ENCODE measurements at places on chromosomes 3 and 15. TPM values are rescaled to one million over a fixed set of nuclear protein-coding genes. Genes with fewer than 3 reads are reported as not detected.

Gene PAQR9
- not detected for total RNA-seq

GRCh38 chr3:173045770-173046382, 95.2 kb downstream of the SPATA16 start:
- no peak for DNase-seq

Gene CLSTN2
- total RNA-seq = not detected

GRCh38 chr3:160564258-160564911, 986 bp downstream of the KPNA4 start:
- DNase-seq = peak; percentile 30

GRCh38 chr3:36097209-36097608, 283.1 kb upstream of the STAC start:
- DNase-seq = no peak

DNA sequence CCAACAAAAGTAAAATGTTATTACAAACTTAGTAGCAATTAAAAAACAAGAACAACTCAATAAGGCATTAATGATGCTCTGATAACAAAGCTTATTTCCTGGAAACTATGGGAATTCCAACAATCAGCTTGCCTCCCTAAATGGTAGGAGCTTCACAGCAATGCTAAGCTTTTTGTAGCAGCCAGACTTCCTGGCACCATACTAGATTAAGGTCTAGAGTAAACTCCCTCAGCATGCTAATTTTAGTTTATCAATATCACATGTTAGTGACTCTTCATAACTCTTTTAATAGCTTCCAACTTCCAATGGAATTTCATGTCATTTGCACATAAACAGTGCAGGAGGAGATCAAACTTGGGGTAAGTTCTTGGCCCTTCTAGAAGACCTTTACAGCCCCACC, 782.0 kb downstream of the MCTP2 start:
- DNase-seq = no peak

DNA sequence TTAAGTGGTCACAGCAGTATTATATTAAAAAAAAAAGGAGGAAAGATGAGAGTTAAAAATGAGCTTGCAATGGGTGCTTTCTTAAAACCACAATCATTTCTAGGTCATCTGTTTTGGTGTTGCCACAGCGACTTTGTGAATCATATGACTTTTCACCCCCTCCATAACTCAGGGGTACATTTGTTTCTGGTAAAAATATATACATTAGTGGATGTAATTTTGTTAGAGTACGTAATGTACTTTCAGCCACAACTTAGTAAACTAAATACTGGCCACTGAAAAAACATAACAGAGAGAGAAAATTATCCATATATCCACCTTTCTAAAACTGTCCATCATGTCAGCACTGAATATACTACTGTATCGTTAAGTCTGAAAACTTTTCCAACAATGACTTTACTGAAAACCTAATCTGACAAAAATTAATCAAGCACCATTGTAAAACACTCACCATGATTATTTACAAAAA, 3.4 kb downstream of the ANKRD28 start:
- DNase-seq = no peak

- DNase-seq = no peak
These were observed 86.9 kb upstream of the C15orf39 start for GRCh38 chr15:75114796-75115195.

DNA sequence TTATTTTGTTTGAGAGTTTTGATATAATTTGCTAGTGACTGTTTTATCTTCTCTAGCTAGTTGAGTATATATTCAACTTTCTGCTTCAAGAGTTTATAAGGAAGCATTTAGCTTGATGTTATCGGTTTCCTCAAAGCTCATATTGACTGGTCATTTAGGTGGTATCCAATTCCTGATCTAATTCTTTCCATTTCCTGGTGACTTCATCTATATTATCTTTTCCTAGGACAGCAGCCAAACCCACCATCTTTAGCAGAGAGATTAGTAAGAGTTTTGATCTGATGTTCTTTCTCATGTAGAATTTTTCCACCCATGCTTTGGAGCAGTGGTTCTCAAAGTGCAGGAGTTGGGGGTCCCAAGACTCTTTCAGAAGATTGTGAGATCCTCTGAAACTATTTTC, 148.6 kb upstream of the STT3B start:
- DNase-seq = no peak

DNA sequence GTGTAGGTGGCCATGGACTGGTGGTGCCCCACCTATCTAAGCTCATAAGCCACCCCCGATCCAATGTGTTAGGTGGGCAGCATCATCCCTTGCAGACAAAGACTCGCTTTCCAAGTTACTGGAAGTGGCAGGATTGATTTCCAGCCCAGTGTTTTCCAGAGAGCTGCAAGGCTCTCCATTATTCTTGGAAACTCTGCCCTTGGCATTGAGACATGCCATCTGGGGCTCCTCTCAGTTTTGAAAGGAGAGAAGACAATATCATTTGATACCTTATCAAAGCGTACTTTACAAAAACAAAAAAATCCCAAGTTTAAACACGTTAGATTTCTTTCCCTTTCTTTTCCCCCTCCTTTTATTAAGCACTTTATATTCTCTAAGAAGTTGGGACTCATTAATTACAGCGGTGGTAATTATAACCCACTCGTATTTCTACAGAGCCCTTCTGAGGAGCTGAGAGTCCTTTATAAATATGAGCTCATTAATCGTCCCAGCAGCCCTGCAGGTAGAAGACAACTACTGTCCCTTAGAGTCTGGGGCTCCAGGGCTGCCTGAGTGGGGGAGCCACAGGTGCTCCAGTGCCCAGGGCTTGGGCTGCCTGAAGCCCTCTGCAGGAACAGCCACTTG, 226.1 kb downstream of the TLE3 start:
- no peak for DNase-seq

GRCh38 chr3:42526616-42527367, 24.3 kb downstream of the VIPR1 start:
- DNase-seq = no peak

DNA sequence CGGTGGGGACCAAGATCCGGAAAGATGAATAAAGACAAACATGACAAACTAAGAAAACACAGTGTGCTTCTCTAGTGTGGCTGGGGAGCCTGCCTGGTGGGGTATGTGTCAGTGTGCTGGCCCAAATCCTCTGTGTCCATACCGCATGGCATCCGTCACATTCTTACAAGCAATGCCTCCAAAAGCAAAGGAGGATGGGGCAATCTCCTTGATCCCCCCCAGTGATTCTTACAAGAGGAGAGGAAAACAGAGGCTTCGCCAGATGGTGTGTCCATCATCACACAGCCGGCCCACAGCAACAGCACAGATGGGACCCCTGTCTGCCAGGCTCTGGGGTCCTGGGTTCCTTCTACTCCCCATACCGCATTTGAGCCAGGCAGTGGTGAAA, 558 bp upstream of the IL17RC start:
- DNase-seq = no peak

- no peak for DNase-seq
These were observed 3.9 kb downstream of the ABHD6 start for GRCh38 chr3:58241306-58242044.

DNA sequence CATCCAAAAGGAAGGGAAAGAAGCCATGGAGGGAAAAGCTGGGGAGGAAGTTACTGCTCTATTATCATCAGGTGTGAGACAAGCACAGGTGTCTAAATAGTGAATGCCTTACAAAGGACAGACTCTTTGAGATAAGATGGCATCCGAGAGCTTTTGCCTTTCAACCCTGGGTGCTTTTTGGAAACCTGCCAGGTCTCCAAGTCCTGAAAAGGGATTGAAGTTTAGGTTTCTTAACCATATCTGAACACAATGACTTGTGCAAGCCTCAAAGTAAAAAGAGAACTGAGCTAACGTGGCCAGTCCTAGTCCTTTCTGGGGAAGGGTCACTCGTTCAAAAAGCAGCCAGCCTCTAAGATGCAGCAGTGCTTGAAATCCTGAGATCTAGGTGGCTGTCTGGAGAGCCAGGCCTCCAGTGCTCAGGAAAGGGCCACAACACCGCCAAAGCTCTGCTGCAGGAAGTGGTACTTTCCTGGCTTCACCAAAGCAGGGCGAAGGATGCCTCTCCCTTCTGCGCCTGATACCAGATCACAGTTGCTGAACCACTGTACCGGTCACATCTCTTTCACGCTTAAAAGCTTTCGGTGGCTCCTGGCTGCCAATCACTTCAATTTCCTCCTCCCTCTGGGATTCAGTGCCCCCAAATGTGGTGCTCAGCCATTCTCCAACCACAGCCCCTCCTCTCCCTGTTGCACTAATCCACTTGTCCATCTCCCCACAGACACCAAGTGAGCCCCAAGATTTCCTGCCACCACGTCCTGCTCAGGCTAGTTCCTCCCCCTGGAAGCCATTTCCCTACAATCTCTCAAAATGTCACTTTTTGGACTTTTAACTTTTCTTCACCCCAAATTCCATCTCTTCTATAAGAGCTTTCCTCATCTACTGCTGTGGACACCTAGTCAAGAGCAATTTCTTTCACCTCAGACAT, 104.1 kb upstream of the LPP start:
- peak; percentile 74 for DNase-seq

GRCh38 chr3:189270248-189270832, 98.6 kb downstream of the TPRG1 start:
- DNase-seq = peak; percentile 61

GRCh38 chr3:158768361-158768787, 33.5 kb upstream of the MFSD1 start:
- DNase-seq = no peak

Gene COLQ
- 0.42 TPM for total RNA-seq

- DNase-seq = no peak
These were observed 37.0 kb downstream of the NPTN start for GRCh38 chr15:73596174-73596573.

Gene OR5H6
- total RNA-seq = not detected

DNA sequence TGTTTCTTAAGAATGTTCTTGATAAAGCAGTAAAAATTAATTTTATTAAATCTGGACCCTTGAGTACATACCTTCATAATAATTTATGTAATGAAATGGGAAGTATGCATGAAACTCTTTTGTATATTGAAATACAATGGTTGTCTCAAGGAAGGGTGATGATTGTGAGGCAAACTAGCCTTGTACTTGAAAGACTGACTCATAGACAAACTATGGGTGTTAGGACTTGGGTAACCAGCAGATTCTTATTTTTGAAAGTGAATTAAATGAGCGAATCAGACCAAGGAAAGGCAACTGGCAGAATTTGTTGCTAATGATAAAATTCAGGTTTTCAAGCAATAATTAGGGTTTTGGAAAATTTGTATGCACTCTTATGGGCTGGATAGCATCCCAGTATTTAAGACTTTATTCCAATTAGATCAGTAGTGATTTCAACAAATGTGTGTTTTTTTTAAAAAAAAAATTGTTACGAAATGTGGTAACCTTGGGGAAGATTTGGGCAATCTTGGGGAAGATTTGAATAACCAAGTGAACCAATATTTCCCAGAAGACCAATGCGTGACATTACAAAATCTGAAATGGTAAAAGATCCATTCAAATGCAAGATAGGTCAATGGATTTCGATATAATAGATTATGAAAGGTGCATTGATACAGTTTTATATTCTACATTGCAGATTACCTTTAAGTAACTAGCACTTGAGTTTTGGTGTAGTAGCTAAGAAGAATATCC, 42.0 kb downstream of the ATP2C1 start:
- DNase-seq = no peak

GRCh38 chr3:55826731-55827496, 339.8 kb upstream of the WNT5A start:
- DNase-seq = no peak

GRCh38 chr15:65132878-65133547, 595 bp downstream of the PDCD7 start:
- peak; percentile 68 for DNase-seq

DNA sequence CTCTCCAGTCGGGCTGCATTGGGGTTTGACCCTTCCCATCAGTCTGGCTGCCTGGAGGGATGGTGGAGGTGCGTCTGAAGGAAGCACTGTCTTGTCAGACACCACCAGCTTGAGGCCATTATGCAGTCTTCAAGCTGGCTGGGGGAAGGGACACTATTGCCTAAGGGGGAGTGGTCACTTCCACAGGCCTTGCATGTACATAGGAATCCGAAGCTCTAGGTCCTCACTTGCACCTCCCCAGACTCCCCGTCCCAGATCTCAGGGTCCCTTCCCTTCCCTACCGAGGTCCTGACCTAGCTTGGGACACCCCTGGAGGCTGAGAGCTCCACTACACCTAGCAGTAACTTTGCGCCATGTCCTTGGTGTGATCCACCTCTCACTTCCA, 48.6 kb upstream of the KLF13 start:
- no peak for DNase-seq

DNA sequence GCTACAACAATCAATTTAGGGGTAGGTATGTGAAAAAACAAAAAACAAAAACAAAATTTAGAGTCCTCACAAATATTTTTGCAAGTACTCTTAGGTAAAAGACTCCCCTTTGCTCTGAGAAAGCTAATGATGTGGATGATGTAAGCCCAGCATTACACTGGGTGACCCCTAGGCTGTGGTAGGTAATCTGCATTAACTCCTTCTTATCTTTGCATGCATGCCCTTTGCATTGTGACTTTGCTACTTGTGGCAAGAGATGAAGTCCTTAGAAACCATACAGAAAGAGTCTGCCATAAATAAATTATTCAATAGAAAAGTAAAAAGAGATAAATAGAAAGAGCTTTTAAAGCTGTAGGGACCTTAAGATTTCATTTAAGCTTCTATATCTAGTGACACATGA, 159.7 kb upstream of the MBNL1 start:
- DNase-seq = no peak

- DNase-seq = no peak
These were observed 31.1 kb downstream of the CYFIP1 start for GRCh38 chr15:22949074-22949547.

Gene SOX14
- total RNA-seq = not detected

- DNase-seq = peak; percentile 88
These were observed 10.7 kb upstream of the IQSEC1 start for GRCh38 chr3:13083898-13084297.

- DNase-seq = peak; percentile 82
These were observed 66.2 kb upstream of the CSTA start for GRCh38 chr3:122258757-122259371.

GRCh38 chr15:94791510-94791909, 560.1 kb downstream of the MCTP2 start:
- DNase-seq = no peak

Gene PLSCR4
- total RNA-seq = not detected

Gene PYGO1
- total RNA-seq = not detected

Measured in OCI-LY7 (cell line).